Neuronal stem cell (in vitro differentiated cells): ENCODE measurements at places on chromosomes 2 and 18.

DNA sequence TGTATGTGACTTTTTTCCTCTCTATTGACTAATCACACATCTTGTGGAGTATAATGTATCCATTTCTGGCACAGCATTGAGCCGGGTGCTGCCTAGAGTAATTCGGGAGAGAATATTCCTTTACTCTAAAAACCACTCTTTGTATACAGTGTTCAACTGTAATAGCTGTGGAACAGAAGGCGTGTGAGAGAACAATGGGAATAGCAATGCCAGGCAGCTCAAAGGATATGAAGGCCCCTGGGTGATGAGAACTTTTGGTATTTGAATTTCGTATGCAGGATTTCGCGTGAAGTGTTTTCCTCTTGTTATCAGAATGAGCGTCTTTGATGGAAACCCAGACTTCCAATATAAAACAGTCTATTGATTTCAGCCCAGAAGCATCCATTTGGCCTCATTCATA is 84.6 kb upstream of the MAP3K20 start:
- H3K4me1 ChIP-seq, result peaks cover 2% of the 10 kb centered on the region
- DNase-seq, result no peak
- no peak overlapping the region for H3K27ac ChIP-seq
- H3K27me3 ChIP-seq, result no peaks in the 10 kb centered on the region
- H3K36me3 ChIP-seq, result no peaks in the 10 kb centered on the region
- H3K4me3 ChIP-seq, result no peak overlapping the region

GRCh38 chr2:86298411-86299390 is 38.7 kb downstream of the REEP1 start:
- H3K4me3 ChIP-seq, result peak overlapping the region; percentile 21
- no peaks in the 10 kb centered on the region for H3K27me3 ChIP-seq
- H3K27ac ChIP-seq, result no peak overlapping the region
- H3K4me1 ChIP-seq, result peaks cover 4% of the 10 kb centered on the region
- H3K36me3 ChIP-seq, result no peaks in the 10 kb centered on the region

- H3K36me3 ChIP-seq, result no peaks in the 10 kb centered on the region
- DNase-seq, result no peak
- no peak overlapping the region for H3K4me3 ChIP-seq
- H3K27ac ChIP-seq, result no peak overlapping the region
- no peaks in the 10 kb centered on the region for H3K27me3 ChIP-seq
- no peaks in the 10 kb centered on the region for H3K4me1 ChIP-seq
Measured at GRCh38 chr2:40431600-40431955, 20.3 kb downstream of the SLC8A1 start.

GRCh38 chr2:98891591-98891990 is 44.4 kb downstream of the CRACDL start:
- H3K4me3 ChIP-seq, result no peak overlapping the region
- peaks cover 1% of the 10 kb centered on the region for H3K4me1 ChIP-seq
- H3K36me3 ChIP-seq, result no peaks in the 10 kb centered on the region
- H3K27me3 ChIP-seq, result no peaks in the 10 kb centered on the region
- no peak overlapping the region for H3K27ac ChIP-seq

- DNase-seq, result no peak
- H3K4me1 ChIP-seq, result peaks cover 6% of the 10 kb centered on the region
- no peak overlapping the region for H3K4me3 ChIP-seq
- H3K27me3 ChIP-seq, result no peaks in the 10 kb centered on the region
Measured at GRCh38 chr18:5995626-5996025, 100.3 kb upstream of the TMEM200C start.

GRCh38 chr2:212032536-212033219 is 505.9 kb downstream of the ERBB4 start:
- H3K27ac ChIP-seq, result no peak overlapping the region
- peaks cover 2% of the 10 kb centered on the region for H3K4me1 ChIP-seq
- no peak overlapping the region for H3K4me3 ChIP-seq
- H3K27me3 ChIP-seq, result no peaks in the 10 kb centered on the region
- DNase-seq, result no peak

- H3K4me3 ChIP-seq, result no peak overlapping the region
- peaks cover 46% of the 10 kb centered on the region for H3K27me3 ChIP-seq
- no peak for DNase-seq
- H3K4me1 ChIP-seq, result peaks cover 12% of the 10 kb centered on the region
- H3K36me3 ChIP-seq, result no peaks in the 10 kb centered on the region
- H3K27ac ChIP-seq, result no peak overlapping the region
Measured at GRCh38 chr2:45012733-45013132, 3.5 kb upstream of the SIX2 start.

DNA sequence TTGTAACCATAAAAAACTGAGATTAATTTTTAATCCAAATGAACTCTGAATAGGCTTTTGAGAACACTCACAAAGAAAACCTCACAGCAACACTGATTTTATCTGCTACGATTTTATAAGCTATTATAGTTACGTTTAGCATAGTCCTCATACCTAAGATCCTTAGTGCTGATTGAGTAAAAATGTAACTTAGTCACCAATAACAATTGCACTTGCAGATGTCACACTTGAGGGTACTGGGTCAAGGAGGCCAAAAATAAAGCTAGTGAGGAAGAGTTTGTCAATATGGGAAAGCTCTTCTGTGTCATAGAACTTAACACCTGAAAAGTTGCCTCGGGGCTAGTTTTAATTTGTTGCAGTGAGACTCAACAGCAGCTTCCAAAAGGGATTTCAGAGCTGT is 706.5 kb upstream of the FAM98A start:
- no peak overlapping the region for H3K27ac ChIP-seq
- DNase-seq, result no peak
- H3K27me3 ChIP-seq, result no peaks in the 10 kb centered on the region

DNA sequence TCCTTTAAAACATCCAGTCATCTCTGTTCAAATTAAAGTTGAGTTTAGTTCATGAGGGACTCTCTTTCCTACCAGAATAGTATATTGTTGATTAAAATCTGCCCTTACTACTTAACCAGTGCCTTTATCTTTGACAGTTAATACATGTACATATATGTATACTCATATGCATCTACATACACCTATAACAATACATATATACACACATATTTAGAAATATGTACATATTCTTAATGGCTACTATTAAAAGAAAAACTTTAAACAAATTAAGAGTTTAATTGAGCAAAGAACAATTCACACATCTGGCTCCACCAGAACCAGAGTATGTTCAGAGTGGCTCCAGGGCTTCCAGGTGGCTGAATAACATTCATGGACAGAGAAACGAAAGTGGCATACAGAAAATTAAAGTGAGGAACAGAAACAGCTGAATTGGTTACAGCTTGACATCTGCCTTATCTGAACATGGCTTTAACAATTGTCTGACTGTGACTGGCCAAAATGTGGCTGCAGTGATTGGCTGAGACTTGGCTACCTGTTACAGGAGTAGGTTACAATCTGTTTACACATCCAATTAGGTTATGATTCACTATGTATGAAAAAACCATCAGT is 38.8 kb downstream of the ZNF519 start:
- H3K4me3 ChIP-seq, result no peak overlapping the region
- H3K4me1 ChIP-seq, result no peaks in the 10 kb centered on the region
- H3K36me3 ChIP-seq, result peaks cover 15% of the 10 kb centered on the region
- H3K27ac ChIP-seq, result no peak overlapping the region
- DNase-seq, result no peak

DNA sequence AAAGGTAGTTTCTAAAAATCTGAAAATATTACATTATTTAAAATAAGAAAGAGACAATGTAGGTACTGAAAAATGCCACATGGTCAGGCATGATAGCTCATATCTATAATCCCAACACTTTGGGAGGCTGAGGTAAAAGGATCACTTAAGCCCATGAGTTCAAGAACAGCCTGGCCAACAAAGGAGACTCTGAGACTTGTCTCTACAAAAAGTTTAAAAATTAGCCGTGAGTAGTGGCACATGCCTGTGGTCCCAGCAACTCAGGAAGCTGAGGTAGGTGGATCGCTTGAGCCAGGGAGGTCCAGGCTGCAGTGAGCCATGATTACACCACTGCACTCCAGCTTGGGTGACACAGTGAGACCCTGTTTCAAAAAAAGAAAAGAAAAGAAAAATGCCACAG is 21.8 kb downstream of the ATAD2B start:
- H3K36me3 ChIP-seq, result no peaks in the 10 kb centered on the region
- H3K27ac ChIP-seq, result no peak overlapping the region

DNA sequence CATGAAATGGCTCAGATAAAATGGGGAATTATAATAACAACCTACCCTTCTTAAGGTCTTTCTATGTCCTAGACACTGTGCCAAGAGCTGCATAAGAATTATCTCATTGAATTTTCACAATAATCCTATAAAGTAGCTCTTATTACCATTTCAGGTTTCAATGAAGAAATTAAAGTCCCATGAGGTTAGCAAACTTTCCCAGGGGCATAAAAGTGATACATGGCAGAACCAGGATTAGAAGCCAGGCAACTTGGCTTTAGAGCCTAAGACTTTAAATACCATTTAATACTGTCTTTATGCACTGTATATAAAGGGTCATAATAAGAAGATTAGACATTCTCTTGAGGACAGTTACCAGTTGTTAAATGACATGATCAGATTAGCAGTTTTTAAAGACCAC is 130.1 kb downstream of the GCA start:
- H3K4me1 ChIP-seq, result peaks cover 6% of the 10 kb centered on the region
- DNase-seq, result no peak
